ENCODE measurements at places on chromosomes 7 and 10.

GRCh38 chr7:54837168-54837567 lies 78.2 kb upstream of the SEC61G start:
- no peak for DNase-seq

DNA sequence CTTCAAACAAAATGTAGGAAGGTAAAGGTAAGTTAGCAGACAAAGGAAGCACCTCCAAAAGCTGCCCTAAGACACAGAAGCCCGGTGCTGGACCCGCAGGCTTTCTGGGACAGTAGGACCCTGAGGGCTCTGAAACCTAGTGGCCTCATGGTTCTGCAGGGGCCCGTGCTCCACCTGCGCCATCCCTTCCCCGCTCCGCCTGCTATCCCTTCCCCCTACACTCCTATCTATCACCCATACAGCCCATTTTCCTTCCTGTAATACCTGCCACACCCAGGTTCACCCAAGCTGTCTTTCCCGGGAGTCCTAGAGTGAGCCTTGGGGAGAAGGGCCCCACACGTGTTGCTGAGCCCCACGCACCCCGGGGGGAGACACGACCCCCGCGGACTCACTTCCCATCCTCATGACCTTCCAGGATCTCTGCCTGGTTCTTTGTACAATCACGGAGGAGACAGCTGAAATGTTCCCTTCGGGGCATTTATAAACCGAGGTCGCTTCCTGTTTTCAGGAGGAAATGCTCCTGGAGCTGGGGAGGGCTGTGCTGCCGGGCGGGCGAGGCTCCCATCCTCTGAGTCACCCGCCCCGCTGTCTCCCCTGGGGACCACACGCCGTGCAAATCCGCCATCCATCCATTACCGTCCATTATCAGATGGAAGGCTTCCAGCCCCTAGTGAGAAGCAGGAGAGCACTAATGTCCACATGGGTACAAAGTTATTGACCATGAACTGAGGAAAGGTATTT lies 251.7 kb upstream of the PITRM1 start:
- peak; percentile 68 for DNase-seq

GRCh38 chr10:87700031-87700796 lies 40.5 kb downstream of the PAPSS2 start:
- no peak for DNase-seq

DNA sequence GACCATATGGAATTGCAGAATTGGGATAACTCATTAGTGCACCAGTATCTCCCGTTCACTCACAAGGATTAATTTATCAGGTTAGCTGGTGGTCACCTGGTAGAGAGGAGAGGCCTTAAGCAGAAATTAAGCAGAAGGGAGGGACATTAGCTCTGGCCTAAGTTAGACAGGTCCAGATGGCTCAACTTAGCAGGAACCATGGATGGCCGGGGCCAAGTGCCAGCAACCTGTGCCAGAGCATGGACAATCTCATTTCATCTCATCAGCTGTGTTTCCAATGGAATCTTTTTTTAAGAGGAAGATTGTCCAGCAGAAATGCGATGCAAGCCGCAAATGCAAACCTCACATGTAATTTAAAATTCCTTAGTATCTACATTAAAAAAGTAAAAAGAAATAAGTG lies 82.2 kb downstream of the JCAD start:
- DNase-seq: no peak

All from suppressor macrophage treated with lipopolysaccharide for 4 hours (primary cell).